ENCODE measurements at places on chromosomes 4 and X. TPM values are rescaled to one million over a fixed set of nuclear protein-coding genes. Genes with fewer than 3 reads are reported as not detected.

The ARMCX2 gene
- 125 TPM for polyA plus RNA-seq

DNA sequence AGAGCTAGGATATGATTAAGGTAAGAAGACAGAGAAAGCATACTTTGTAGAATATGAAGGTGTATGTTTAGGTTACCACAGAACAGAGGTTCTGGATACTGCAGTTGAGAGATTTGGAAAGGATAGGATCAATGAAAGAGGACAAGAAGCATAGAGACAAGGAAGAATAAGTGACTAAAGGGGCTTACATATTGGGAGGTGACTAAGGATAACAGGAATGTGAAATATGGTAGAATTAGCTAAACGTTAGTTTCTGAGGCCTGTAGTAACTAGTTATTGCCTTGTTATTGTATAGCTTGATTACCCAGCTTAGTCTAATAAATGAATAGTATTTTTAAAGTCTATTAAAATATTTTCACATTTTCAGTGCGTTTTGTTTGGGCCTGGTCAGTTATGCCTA, 38.2 kb downstream of the CENPI start:
- no peak for DNase-seq

GRCh38 chrX:21194526-21194925, 179.7 kb upstream of the CNKSR2 start:
- no peak for DNase-seq

DNA sequence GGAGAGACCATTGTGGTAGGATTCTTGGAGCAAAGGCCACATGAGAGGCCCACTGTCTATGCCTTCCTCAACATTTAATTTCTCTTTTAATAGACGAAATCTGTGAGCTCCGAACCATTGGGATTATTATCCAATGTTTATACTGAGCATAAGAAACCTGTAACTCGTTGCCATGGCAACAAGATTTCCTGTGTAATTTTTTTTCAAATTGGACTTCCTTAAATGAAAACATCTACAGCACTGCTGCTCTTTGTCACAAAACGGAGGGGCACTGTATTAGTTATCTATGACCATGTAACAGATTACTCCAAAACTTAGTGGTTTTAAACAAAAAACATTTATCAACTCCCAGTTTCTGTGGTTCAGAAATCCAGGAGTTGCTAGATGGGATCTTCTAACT, 38.7 kb downstream of the PPP1R2C start:
- peak; percentile 21 for DNase-seq

DNA sequence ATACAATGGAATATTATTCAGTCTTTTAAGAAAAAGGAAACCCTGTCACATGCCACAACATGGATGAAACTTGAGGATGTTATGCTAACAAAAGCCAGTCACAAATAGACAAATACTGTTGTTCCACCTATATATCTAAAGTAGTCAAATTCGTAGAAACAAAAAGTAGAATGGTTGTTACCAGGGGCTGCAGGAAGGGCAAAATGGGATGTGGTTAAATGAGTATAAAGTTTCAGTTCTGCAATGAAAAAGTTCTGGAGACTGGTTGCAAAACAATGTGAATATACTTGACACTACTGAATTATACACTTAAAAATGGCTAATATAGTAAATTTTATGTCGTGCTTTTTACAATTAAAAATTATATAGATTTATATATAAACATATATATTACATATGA, 12.2 kb downstream of the SPOCK3 start:
- DNase-seq: no peak

The ITIH6 gene
- 1.1 TPM for polyA plus RNA-seq

- no peak for DNase-seq
Observed at GRCh38 chr4:176645246-176645960, 147.3 kb downstream of the VEGFC start.

The CPLX1 gene
- 0.34 TPM for polyA plus RNA-seq

The CENPI gene
- polyA plus RNA-seq: 6.6 TPM

The EMD gene
- 47.5 TPM for polyA plus RNA-seq

DNA sequence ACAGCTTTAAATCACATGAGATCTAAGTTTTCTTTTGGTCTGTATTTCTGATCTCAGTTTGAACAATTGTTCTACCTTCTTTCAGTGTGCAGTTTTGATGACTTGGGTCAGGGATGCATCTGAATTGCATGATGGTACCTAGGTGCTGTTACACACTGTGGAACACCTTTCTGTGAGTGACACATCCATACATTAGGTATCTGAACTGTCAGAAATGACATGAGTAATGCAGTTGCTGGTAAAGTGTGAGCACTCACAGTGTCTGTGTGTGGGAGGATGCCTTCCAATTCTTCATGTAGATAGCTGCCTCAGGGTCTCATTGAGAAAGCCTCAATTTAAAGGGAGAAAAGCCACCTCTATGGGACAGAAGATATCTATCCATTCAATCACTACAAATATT, 411.9 kb downstream of the PPARGC1A start:
- no peak for DNase-seq

DNA sequence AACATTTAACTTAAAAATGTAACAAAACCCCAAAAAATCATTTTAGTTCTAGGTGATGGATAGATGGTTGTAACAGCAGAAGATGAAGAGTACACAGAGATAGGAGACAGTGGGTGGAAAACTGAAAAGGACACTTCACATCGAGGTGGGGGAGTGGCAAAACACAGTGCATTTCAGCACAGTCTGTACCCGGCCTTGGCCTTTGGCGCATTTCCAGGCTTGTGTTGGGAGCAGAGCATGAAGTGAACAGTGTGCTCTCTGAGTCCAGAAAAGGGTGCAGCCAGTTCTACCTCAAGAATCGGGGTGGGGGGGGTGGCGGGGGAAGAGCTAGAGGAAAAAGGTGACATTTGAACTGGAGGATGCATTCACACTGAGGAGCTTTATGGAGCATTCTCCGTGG, 4.3 kb downstream of the TSPYL2 start:
- DNase-seq: no peak

DNA sequence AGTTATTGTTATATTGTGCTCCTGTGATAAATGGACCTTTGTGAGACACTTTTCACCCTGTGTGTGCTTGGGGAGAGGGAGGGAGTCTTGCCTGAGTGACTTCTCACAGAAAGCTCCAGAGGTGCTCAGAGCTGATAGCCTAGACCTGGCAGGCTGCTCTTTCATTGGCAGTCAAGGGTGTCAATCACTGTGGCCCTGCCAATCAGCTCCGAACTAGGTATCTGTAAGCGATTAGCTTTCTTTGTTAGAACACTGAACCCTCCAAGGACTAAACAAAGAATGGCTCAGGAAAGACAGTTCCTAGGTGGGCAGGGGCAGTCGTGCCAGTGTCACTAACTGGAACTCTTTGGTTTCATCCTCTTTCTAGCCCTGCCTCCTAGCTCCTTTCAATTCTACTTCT, 2.7 kb upstream of the NALF2 start:
- no peak for DNase-seq

The SERPINA7 gene
- polyA plus RNA-seq: not detected

DNA sequence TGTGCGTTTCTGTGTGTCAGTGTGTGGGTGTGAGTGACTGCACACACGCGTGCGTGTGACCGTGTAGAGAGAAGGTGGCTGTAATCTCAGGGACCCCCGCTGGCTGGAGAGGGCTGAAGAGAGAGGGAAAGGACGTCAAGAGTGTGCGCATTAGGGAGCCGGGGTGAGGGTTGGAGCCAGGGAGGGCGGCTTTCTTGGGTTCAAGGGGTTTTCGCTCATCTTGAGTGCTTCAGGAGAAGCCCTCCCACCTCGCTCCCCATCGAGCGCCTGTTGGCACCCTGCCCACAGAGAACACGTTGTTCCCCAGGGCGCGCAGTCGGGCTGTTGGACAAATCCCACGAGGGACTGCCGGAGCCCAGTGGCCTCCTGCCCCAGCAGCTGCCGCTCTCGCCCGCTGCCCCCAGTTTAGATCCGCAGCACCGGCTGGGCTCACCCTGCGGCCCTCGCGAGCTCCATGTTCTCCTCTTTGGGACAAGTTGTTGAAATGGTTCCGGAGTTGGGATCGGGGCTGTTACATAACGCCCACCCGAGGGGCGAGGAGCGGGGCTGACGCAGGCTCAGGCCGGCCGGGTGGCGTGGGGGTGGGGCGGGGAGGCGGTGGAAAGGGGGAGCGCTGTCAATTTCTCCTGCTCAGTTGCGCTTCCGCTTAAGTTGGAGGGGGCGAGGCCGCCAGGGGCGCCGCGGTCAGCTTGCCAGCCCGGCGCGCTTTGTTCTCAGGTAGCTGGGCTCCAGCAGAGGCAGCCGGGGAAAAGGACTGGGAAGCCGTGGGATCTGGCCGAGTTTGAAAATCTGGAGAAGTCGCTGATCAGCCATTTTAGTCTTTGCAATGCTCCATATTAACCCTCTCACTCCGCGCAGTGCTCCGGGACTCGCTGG, 1.6 kb downstream of the GRIA2 start:
- no peak for DNase-seq

The SPANXB1 gene
- not detected for polyA plus RNA-seq

The SLC38A5 gene
- 7.0 TPM for polyA plus RNA-seq

DNA sequence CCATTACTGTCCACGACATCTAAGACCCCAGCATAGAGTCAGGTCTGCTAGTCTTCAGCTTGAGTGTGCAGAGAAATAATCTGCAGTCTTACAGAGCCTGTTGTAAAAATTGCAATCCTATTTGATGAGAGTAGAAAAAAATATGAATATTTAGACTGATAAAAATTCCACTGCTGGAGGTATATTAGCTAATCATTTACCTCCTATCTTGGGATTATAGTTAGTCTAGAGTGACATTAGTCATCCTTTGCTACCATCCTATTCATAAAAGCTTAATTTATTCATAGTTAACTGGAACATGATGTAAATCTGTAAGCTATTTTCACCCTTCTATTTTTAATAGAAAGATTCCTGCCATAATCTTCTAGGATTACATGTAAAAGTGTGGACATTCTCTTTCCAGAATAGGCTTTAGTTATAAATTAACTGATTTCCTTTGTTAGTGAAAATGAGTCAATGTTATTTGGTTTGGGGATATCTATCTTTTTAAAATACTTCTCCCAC, 26.7 kb downstream of the C4orf54 start:
- no peak for DNase-seq

GRCh38 chrX:20217271-20217670, 49.4 kb downstream of the RPS6KA3 start:
- DNase-seq: peak; percentile 66

GRCh38 chr4:36274158-36274557, 7.3 kb upstream of the DTHD1 start:
- no peak for DNase-seq

- DNase-seq: no peak
Observed at GRCh38 chrX:290476-291166, 9.4 kb downstream of the PLCXD1 start.

DNA sequence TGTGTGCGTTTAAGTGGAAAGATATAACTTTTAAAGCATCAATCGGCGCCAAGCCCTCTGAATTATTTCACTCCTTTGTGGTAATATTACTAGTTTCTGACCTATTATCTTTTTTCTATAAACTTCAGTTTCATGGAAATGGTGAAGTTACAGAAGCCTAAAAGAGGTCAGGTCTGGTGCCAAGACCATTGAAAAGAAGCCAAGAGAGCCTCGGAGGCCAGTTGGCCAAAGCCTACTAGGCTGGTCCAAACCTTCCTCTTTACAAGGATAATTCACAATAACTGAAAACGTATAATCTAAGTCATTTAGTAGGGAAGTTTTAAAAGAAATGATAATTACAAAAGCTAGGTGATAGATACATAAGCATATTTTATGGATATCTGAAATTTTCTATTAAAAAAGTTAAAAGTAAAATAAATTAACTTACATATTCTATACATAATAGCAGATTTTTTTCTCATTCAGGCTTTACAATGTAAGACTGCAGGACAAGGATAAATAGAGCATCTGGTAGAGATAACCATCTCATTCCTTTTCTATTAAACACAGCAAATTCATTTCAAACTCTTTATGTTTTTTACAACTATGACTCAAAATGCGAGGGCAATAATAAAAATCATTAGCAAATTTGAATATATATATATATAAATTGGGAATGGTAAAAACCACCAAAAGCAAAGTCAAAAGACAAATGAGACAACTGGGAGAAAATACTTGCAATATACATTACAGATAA, 49.2 kb downstream of the WDFY3 start:
- no peak for DNase-seq

The JAKMIP1 gene
- polyA plus RNA-seq: not detected

- peak; percentile 86 for DNase-seq
Observed at GRCh38 chr4:26178854-26179253, 142.0 kb upstream of the RBPJ start.

The HCCS gene
- polyA plus RNA-seq: 24.3 TPM

DNA sequence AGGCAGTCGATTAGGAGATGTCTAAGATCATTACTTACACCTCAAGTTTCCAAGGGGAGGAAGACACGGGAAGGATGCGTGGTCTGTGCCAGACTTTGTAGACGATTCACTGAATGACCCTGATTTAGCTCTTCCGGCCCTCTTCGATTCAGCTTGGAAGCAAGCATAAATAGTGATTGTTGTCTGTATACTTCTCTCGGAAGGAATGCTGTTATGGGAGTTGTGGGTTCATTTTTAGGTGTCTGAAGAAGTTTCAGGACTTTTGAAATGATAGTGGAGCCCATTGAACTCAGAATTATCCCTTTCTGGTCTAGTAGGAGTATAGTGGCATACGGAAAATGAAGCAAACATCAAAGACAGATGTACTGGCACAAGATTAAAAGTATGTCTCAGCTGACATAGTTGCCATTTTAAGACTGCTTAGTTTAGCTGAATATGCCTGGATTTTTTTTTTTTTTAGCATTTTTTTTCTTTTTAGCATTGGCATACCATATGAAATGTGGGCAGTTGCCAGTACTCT, 1.0 kb upstream of the ANKRD17 start:
- DNase-seq: no peak

DNA sequence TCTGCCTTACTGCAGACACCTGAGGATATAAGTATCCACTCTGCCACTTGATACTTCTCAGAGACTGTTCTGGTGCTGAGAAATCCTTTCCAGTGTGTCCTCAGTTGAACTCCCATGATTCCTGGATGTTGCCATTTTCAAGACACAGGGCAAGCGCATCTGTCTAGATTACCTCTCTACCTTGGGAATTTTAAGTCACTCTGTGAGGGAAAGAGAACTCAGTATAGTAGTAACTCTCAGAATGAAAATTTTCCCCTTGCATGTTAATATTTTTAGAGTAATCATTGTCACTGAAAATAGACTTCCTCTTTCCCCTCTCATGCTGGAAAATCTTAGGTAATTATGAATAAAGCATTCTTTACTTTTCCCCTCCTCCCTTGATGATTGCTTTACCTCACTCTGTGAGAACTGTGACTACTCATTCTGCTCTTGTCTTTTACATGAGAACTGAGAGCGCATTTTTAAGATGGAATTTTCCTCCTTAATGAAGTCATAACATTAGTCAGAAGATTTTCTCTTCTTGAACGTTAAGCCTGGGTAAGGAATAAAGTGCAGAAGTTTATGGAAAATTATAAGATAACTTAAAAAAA, 45.0 kb downstream of the TET2 start:
- peak; percentile 22 for DNase-seq

DNA sequence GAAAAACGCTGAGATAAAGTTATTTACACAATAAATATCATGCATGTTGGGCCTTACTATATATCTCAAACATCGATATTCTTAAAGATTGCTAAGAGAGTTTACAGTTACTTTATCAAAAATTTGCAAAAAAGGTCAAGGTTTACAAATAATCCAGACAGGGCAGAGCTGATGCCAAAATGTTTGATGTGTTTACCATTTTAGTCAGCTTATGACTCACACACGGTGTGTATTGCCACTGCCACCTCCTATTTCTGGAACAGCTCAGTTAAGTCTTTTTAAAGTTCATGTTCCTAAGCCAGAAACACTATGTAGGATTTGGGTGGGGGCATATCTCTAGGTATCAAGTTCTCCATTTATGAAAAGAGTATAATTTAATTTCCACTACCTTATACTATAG, 580.6 kb downstream of the INPP4B start:
- no peak for DNase-seq

The CMC4 gene
- polyA plus RNA-seq: 8.9 TPM

GRCh38 chr4:36332023-36332781, 50.8 kb downstream of the DTHD1 start:
- DNase-seq: no peak

The GPRIN3 gene
- 4.7 TPM for polyA plus RNA-seq

Measured in muscle of back (tissue), 13 donors.